ENCODE measurements at places on chromosomes 7 and 10.

GRCh38 chr7:74092321-74092963 lies 8.8 kb downstream of the LIMK1 start:
- DNase-seq = no peak

DNA sequence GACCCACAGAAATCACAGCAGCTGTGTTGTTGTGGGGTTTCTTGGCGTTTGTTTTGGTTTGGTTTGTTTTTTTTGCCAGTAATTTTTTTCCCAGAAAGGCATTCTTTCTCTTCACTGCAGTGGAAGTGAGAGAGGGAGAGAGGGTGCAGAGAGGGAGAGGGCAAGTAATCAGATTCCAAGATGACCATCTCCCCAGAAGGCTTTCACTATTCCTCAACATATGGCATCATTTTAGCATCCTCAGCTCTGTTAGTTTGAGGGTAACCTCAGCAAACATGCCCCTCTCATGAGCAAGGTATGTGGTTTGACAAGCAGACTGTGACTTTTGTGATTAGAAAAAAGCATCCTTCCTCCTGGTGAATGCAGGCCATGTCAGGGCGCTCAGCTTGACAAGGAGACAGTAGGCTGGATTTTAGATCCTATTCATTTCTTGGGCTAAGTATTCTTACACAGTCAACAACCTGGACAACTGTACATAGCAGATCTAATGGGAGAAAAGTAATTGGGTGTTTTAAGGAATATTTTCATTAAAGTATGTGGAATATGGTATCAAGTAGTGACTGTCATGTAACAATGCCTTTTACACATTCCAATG lies 86.3 kb upstream of the PIK3CG start:
- no peak for DNase-seq

DNA sequence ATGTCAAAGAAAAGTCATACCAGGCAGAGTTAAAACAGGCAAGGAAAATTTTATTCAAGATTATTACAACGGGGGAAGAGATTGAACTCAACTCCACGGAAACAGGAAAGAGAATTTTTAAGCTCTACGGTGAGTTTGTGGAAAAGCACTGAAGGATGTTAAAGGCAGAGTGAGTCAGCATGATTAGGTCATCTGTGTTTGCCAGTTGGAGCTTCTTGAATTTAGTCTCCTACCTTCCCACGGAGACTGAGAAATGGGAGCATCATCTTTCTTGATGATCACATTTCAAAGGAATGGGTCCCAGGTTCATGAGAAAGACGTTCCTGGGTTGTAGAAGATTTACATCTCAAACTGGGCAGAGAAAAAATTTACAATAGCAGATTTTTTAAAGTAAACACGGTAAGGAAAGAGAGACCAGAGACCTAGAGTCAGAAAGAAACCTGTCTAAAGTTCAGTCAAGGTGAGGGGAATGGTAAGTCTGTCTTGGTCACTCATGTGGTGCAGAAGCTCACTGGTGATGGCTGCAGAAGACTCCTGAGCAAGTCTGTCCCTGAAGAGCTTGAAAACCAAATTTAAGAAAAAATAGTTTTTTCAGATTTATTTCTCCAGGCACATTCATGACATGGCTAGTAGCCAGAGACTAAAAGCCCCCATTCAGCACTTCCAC lies 516.9 kb upstream of the LRRN3 start:
- no peak for DNase-seq

GRCh38 chr7:21912305-21912704 lies 33.4 kb downstream of the CDCA7L start:
- DNase-seq = no peak

- no peak for DNase-seq
Observed at GRCh38 chr10:32054094-32054493, 2.1 kb downstream of the KIF5B start.

DNA sequence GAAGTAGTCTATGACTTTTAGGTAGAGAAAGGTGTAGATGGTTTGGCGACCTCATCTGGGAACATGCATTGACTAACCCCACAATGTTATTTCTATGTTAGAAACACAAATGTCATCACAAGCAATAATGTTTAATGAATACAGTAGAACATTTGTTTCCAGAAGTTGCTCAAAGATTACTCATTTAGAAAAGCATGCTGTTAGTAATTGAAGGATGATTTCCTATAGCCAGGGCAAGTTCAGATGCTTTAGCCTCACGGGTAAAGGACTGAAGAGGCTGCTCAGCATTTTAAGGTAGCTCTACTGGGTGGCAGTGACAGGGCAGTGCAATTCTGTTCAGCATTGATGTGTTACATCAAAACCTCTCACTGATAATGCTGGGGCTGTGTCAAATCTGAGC lies 199.3 kb upstream of the FZD1 start:
- no peak for DNase-seq

DNA sequence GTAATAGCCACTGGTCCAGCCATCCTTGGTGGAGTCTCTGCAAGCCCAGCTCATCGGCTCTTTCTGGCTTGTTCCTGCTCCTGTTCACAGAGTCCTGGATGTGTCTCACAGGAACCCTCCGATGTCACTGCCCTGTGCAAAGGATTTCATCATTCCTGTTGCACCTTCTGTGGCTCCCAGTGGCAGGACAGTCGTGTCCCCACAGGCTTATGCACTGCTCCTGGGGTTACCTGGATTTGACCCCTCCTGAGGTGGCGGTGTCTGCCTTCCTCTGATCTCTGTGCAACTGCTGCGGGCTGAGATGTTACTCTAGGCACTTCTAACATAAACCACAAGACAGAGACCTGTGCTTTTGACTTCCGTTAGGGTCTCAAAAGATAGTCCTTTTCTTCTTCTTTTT lies 30.6 kb downstream of the APBB1IP start:
- DNase-seq = peak; percentile 46

DNA sequence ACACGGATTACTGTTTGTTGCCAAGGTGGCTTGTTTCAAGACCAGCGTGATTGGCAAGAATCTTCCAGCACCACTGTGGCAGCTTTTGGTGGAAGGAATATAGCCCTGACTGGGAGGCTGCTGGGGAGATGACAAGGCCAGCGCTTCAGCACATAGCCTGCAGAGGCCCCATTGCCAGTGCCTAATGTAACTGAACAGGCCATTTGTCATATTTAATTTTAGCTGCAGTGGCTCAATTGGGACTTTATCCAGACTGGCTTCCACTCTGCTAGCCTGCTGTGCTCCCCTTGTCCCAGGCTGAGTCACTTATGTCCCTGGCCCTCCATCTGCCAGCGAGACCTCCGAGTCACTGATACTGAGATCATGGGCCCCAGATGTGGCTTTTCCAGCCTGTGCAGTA lies 483.1 kb downstream of the GALNT17 start:
- DNase-seq = no peak

DNA sequence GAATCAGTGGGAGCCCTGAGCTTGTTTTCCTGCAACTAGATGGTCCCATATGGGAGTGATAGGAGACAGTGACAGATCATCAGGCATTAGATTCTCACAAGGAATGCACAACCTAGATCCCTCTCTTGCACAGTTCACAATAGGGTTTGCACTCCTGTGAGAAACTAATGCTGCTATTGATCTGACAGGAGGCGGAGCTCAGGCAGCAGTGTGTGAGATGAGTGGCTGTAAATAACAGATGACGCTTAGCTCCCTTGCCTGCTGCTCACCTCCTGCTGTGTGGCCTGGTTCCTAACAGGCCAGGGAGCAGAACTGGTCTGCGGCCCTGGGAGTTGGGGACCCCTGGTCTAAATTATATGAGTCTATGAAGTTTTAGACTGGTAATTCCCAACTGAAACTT lies 3.9 kb downstream of the MIOS start:
- DNase-seq = no peak

DNA sequence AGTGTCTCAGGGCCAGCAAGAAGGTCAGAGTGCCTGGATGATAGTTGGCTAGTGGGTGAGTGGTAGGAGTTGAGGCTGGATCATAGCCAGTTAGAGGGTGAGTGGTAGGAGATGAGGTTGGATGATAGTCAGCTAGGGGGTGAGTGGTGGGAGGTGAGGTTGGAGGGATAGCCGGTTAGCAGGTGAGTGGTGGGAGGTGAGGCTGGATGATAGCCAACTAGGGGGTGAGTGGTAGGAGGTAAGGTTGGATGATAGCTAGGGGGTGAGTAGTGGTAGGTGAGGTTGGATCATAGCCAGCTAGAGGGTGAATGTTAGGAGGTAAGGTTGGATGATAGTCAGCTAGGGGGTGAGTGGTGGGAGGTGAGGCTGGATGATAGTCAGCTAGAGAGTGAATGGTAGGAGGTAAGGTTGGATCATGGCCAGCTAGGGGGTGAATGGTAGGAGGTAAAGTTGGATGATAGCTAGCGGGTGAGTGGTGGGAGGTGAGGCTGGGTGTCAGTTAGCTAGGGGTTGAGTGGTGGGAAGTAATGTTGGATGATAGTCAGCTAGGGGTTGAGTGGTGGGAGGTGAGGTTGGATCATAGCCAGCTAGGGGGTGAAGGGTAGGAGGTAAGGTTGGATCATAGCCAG lies 226.6 kb downstream of the SDK1 start:
- no peak for DNase-seq

DNA sequence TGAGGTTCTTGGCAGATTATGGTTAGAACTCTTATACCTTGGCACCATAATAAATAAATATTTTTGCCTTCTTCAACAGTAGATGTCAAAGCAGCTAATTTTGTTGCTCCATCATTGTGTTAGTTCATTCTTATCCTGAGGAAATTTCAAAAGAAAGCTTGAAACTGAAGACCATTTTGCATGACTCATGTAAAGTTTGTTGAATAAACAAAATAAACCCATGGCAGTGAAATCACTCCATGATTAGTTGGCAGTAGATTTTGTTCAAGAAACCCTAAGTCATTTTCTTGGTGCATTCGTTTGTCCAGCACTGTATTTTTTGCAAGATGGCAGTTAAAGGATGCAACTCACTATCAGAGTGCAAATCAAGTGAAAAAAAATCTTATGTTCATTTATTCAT lies 91.6 kb downstream of the HECW1 start:
- DNase-seq = no peak

GRCh38 chr7:21898265-21898930 lies 47.3 kb downstream of the CDCA7L start:
- DNase-seq = no peak

- no peak for DNase-seq
Observed at GRCh38 chr10:7432884-7433726, 22.3 kb upstream of the SFMBT2 start.

DNA sequence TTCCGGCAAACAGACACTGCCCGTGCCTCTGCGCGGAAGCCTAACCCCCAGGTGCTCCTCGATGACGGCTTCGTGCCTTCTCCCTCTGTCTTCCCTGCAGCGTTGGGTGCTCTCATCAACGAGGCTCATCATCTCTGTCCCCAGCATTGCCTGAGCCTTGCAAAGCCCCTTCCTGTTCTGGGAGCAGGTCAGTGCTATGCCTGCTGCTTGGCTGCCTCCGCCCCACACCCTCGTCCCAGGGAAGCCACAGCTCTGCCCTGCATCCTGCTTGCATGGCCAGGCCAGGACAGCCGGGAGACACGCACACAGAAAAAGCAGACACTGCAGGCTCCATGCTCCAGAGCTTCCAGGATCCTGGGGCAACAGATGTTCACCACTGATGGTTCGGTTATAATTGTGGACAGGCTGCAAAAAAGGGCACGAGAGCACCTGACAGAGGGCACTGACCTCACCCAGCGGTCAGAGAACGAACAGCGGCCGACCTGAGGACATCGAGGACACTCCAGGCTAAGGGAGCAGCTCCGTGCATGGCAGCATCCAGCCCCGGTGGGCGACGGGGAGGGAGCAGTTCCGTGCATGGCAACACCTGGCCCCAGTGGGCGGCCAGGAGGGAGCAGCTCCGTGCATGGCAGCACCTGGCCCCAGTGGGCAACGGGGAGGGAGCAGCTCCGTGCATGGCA lies 265.5 kb downstream of the PTPRN2 start:
- DNase-seq = no peak

DNA sequence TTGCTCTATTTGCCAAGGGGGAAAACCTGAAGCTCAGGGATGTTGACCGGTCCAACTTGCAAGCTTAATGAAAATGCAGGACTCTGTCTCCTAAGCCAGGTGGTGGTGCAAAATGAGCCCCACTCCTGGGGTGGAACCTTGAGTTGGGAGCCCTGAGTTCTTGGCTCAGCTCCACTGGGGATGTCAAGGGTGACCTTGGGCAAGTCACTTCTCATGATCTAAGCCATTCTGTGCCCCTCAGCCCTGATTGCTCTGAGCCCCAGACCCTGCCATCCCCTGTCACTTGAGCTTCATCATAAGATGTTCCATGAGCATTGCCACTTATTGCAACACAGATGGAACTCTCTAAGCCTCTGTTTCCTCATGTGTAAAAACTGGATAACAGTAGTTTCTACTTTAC lies 33.9 kb downstream of the MYL10 start:
- no peak for DNase-seq

All from activated effector memory CD4-positive, alpha-beta T cell treated with Interleukin-2 at 50 U/mL for 16 hours (primary cell).